ENCODE measurements at places on chromosomes 2 and 18.

DNA sequence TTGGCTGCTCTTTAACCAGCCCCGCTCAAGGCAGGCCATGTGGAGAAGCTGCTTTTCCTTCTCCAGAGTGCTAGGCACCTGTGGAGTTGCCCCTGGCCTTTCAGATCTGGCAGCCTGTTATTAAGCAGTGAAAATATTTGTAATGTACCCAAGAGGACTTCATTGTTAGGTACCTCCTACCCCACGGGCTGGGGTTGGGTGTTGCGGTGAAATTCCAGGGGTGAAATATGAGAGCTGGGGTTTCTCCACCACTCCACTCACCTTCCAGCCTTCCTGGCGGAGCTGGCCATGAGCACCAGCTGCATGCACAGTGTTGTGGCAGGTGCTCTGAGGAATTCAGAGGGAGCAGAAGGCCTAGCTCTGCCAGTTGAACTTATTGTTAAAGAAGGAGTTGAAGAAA lies 39.1 kb downstream of the NTSR2 start:
- DNase-seq, result no peak

DNA sequence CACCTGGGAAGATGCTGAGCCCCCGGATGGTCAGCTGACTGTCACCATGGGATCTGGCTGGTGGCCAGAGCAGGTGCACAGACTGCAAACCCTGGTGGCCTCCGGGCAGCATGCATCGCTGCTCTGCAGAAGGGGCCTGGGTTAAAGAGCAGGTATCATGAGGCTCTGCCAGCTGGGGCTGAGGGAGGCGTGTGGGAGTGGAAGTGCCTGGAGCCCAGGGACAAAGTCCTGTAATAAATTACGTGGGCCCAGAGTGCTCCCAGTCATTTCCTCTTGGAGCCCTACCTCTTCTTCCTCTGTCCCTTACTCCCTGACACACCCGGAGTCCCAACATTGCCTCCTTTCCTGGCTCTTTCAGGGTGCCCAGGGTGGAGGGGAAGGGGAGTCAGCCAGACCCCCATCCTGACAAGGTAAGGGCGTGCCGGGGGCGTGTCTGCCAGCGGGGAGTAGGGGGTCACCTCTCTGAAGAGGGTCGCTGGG lies at the start of gene MYO7B:
TSS of gene MYO7B (plus strand) at position 262 of the 480 bp plus-strand sequence. CDS start 24,040 bp downstream, outside the sequence.
- DNase-seq, result no peak

DNA sequence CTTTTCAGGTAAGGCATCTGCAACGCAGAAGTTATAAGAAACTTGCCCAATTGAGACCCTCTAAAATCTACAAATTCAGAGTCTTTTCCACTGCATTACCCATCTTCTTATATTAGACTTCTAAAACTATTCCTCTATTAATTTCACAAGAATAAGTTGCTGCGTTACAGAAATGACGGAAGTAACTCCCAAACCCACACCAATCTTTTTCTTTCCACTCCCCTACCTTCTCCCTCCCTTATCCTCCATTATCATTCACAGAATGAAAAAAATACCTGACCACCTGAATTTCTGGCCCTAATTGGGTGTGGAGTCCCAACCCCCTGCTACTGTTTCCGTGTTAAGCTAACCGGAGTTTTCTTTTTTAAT lies 689 bp downstream of the RPRD1A start:
- DNase-seq, result no peak

DNA sequence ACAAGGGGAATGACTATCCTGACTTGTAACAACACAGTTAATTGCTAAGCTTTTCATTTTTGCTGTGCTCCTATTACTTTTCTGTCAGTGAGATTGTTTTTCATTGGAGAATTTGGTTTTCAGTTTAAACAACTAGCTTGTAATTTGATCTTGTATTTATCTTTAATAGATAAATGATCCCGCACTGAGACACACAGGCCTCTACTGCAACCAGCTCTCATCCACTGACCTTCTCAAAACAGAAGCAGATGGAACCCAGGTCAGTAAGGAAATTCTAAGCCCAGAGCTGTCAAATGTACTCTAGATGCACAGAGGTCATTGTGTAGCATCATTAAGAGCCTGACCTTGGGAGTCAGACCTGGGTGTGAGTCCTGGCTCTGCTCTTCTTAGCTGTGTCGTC lies 30.7 kb downstream of the PTRHD1 start:
- no peak for DNase-seq

DNA sequence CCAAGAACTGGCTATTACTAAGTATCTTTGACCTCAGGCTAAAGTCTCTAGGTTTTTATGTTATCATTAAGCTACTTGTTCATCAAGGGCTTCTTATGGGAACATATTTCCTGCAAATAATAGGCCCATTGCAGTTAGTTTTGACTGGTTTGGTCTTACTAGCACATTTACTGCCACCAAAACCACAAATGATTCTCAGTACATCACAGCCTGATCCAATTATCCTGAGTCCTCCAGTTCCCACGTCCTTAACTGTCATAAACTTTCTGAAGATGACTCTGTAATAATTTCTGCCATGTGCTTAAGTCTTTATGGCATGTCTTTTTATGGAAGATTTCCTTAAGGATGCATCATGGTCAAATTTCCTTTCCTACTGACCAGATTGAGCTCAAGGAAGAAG lies 123.3 kb upstream of the TANK start:
- DNase-seq, result no peak

DNA sequence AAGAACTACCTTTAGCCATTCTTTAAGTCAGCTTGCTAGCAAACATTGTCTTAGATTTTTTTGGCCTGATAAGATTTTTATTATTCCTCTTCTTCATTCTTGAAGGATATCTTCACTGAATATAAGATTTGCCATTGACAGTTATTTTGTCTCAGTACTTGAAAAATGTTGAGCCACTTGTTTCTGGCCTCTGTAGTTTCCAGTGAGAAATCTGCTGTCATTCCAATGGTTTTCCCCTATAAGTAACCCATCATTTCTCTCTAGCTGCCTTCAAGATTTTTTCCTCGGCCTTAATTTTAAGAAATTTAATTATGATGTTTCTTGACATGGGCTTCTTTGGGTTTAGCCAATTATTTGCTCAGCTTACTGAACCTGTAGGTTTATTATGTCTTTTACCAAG lies 32.6 kb downstream of the ACOXL start:
- no peak for DNase-seq

DNA sequence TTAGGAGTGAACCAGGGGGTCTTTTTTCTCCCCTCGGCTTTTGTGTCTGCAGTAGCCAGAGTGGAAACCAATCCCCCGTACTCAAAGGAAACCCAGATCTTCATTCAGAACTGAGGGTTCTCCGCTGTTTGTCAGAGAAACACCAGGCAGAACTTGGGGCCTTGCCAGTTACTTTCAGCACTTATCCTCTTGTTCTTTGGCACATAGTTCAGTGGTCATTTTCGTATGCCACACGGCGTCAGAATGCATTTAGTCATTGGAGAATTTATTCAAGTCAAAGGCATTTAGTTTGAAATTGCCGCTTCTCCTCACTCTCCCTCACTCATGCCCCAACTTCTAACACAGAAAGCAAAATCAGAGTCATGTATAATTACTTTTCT lies 102.9 kb downstream of the CABLES1 start:
- no peak for DNase-seq

GRCh38 chr18:50836521-50836957 lies 16.7 kb upstream of the MRO start:
- no peak for DNase-seq

- DNase-seq, result no peak
These were observed 2.4 kb upstream of the GPC1 start for GRCh38 chr2:240432820-240433801.
